ENCODE measurements at places on chromosomes 5 and 9.

DNA sequence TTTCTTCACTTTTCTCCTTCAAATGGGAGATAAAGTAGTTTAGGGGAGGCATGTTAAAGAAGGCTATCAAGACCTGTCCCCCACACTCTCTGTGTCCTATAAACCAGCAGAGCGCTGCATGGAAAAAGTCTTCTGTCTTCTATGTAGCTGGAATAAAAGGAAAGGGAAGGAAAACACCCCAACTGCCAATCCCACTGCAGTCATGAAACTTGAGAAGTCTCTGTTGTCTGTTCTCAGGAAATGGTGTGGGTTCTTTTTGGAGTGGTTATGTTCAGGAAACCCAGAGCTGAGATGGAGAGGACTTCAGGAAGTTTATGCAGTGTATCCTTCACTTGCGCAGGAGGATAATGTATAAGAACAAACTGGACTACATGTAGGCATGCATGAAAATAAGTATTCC, 274.3 kb downstream of the GAS1 start:
- DNase-seq = no peak

GRCh38 chr5:90308787-90309585, 100.6 kb downstream of the CETN3 start:
- no peak for DNase-seq

- DNase-seq = no peak
These were observed 98.8 kb upstream of the BASP1 start for GRCh38 chr5:17118631-17119030.

GRCh38 chr5:1032551-1033027, 24.0 kb downstream of the NKD2 start:
- no peak for DNase-seq

Data from NCI-H1105 (cell line).